ENCODE measurements at places on chromosomes 5 and 9.

- H3K27me3 ChIP-seq: no peaks in the 10 kb centered on the region
- H3K4me3 ChIP-seq: no peak overlapping the region
- H3K27ac ChIP-seq: no peak overlapping the region
- H3K4me1 ChIP-seq: no peaks in the 10 kb centered on the region
- DNase-seq: no peak
Measured at GRCh38 chr9:127344368-127345000, 52.5 kb upstream of the SLC2A8 start.

DNA sequence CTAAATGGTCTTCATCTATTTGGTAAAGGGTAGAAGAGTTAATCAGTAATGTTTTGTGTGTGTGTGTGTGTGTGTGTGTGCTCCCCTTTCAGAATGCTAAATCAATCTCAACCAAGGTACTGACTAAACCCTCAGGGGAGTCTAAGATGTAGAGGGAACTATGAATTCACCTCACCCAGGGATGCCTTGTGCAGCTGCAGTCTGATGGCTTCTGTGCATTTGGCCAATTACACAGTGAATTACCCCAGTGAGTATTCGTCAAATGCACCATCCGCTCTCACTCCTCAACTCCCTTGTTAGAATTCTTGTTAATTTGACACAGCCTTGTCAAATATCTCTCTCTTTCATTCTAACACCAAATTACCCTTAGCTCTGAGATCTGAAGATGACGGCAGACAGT lies 234.6 kb downstream of the GABRB2 start:
- H3K4me1 ChIP-seq: no peaks in the 10 kb centered on the region
- no peaks in the 10 kb centered on the region for H3K36me3 ChIP-seq
- H3K27me3 ChIP-seq: no peaks in the 10 kb centered on the region
- no peak overlapping the region for H3K4me3 ChIP-seq

- H3K36me3 ChIP-seq: no peaks in the 10 kb centered on the region
- no peak overlapping the region for H3K4me3 ChIP-seq
- H3K27ac ChIP-seq: no peak overlapping the region
- no peaks in the 10 kb centered on the region for H3K4me1 ChIP-seq
- DNase-seq: peak; percentile 8
- H3K27me3 ChIP-seq: no peaks in the 10 kb centered on the region
Measured at GRCh38 chr5:21802869-21803490, 1050.2 kb downstream of the CDH12 start.

DNA sequence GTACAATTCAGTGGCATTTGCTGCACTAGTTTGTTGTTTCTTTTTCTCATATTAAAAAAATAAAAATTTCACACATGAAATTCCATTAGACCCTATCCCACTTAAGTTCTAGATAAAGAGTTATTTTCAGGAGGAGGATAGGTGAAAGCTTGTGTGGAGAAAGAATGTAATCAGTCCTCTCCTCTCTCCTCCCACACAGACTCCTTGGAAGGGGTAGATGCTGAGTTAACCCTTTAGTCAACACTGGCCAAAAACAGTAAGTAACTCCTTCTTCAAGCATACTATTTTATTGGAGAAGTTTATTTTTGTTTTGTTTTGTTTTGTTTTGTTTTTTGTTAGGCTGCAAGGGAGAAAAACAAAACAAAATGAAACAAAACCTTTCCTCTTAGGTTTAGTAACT lies 30.6 kb upstream of the LMNB1 start:
- H3K4me1 ChIP-seq: peaks cover 14% of the 10 kb centered on the region
- no peak overlapping the region for H3K4me3 ChIP-seq
- no peak overlapping the region for H3K27ac ChIP-seq
- DNase-seq: no peak

- DNase-seq: no peak
- H3K4me1 ChIP-seq: peaks cover 11% of the 10 kb centered on the region
- no peak overlapping the region for H3K4me3 ChIP-seq
- H3K36me3 ChIP-seq: no peaks in the 10 kb centered on the region
- peaks cover 3% of the 10 kb centered on the region for H3K27me3 ChIP-seq
Measured at GRCh38 chr9:38057416-38058195, 11.4 kb downstream of the SHB start.

GRCh38 chr9:120944434-120944843 lies 17.8 kb upstream of the TRAF1 start:
- H3K4me3 ChIP-seq: no peak overlapping the region
- H3K4me1 ChIP-seq: peaks cover 22% of the 10 kb centered on the region
- no peaks in the 10 kb centered on the region for H3K36me3 ChIP-seq

- no peaks in the 10 kb centered on the region for H3K4me1 ChIP-seq
- no peaks in the 10 kb centered on the region for H3K27me3 ChIP-seq
- no peak overlapping the region for H3K27ac ChIP-seq
- H3K36me3 ChIP-seq: no peaks in the 10 kb centered on the region
- no peak for DNase-seq
Measured at GRCh38 chr5:55568654-55569512, 34.1 kb upstream of the PLPP1 start.
